ENCODE measurements at places on chromosomes 16 and 17.
A peak's percentile ranks its signal among the peaks of the same experiment; 100 is the strongest.

- DNase-seq = no peak
These were observed 613 bp downstream of the ECI1 start for GRCh38 chr16:2250652-2251295.

DNA sequence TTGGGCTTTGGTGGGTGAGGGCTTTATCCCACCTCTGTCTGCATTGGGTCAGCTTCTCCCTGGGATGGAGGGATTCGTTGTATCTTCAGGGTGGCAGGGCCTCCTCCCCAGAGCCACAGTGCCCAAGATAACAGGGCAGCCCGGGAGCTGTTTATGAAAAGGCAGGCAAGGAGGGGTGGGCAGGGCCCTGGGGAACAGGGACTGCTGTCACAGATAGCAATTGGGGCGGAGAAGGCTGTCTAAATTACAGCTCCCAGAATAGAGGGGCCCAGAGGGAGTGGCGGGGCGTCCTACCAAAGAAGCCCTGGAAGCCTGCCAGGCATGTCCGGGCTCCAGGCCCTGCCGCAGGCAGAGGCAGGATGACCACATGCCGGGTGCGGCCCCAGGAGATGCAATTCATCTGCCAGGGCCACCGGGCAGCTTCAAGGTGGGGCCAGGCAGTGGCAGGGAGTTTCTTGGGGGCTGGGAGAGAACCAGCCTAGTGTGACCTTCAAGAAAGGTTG lies 18.8 kb upstream of the PHOSPHO1 start:
- DNase-seq = no peak

DNA sequence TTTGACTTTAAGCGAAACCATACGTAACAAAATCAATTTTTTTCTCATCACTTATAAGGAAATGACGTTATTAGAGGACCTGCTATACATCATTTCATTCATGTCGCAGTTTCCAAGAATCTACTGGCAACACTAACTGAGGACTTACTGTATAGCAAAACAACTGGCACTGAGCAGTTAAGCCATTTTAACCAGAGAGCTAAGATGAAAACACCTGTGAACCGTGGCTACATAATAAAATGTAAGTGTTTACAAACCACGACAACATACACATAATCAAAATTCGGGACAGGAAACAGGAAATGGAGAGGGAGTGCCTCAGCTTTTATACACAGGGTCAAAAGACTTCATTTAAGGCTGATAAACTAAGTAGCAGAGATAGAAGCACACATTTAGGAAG lies 29.5 kb downstream of the METTL16 start:
- DNase-seq = no peak

- no peak for DNase-seq
These were observed 60.3 kb upstream of the LHX1 start for GRCh38 chr17:36876966-36877365.

GRCh38 chr17:59550703-59551102 lies 14.7 kb upstream of the DHX40 start:
- DNase-seq = no peak

DNA sequence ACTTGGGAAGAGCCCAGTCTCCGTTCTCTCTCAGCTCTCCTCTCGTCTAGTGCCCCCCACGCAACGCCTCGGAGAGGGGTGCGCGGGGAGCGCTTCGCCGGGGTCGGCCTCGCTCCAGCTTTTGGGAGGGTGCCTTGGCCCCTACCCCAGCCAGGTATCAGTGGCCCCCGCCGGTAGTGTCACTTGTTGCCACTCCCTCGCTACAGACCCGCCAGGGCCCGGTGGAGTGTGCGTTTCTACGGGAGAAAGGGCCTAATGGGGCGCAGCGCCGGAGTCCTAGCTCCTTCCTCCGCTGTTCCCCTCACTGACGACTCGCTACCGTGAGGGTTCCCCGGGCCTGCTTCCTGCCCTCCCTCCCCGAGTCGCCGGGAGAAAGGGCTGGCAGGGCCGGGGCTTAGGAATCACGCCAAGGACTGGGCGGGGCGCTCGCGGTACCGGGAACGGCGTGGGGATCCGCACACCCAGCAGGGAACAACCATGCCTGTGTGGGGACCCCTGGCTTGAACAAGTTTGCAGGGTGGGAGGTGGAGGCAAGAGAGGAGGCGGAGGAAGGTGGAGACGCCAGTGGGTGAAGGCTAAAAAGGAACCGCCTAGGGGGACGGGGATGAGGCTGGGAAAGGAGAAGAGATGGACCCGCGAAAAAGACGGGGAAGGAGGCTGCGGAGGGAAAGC lies 997 bp upstream of the CDH11 start:
- peak; percentile 50 for DNase-seq

DNA sequence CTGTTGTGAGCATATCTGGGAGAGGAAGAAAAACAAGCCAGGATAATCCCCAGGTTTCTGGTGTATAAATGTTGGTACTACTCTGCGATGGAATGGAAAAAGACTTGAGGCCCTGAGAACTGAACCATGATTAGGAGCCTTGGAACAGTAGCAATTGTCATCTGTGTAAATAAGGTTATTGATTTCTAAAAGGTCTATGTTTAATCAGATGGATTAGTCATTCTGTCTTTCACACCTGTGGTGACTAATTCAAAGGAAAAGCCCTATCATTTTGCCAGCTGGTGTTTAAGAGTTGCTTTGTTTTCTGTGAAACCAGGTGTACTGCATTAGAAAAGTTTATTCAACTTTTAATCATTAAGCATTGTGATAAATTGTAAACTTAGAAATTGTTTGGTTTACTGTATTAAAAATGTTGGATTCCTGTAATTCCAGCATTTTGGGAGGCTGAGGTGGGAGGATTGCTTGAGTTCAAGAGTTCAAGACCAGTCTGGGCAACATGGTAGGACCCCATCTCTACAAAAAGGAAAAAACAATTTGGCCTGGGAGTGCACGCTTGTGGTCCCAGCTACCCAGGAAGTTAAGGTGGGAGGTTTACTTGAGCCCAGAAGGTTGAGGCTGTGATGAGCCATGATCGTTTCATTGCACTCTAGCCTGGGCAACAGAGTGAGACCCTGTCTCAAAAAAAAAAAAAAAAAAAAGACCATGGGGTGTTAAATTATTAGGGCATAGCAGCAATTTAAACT lies 29.0 kb upstream of the KPNB1 start:
- no peak for DNase-seq

DNA sequence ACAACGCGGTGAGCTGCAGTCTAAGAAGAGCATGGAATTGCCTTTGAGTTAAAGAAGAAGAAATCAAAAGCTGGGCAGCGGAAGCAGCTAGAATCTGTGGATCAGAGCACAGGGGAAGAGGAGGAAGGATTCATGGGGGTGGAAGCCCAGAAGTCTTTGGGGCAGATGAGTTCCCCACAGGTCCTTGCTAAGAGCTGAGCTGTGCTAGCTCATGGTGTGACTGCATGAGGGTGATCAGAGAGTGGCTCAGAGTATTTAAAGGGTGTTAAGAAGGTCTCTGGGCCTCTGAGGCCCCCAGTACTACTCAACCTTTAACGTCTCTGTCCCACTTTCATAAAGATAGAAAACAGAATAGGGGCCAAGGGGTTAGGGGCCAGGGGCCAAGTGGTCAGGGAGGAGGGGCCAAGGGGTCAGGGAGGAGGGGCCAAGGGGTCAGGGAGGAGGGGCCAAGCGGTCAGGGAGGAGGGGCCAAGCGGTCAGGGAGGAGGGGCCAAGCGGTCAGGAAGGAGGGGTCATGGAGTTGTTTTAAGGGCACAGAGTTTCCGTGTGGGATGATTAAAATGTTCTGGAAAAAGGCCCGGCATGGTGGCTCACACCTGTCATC lies 12.0 kb upstream of the TRPV3 start:
- no peak for DNase-seq

DNA sequence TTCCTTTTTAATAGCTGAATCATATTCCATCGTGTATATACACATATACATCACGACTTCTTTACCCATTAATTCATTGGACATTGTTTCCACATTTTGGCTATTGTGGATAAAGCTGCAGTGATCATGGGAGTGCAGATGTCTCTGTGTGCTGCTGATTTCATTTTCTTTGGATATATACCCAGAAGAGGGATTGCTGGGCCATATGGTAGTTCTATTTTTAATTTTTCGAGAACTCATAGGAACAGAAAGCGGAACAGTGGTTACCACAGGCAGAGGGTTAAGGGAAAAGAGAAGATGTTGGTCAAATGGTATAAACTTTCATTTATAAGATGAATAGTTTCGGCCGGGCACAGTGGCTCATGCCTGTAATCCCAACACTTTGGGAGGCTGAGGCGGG lies 187.4 kb upstream of the MYOCD start:
- DNase-seq = no peak

- DNase-seq = no peak
These were observed 49.0 kb downstream of the RHOT1 start for GRCh38 chr17:32191306-32191705.

- no peak for DNase-seq
These were observed 60.4 kb downstream of the STH start for GRCh38 chr17:46059486-46059885.

- DNase-seq = no peak
These were observed 299.3 kb downstream of the XYLT1 start for GRCh38 chr16:17171250-17172143.

GRCh38 chr17:64080174-64080618 lies 49.7 kb downstream of the ERN1 start:
- DNase-seq = no peak

DNA sequence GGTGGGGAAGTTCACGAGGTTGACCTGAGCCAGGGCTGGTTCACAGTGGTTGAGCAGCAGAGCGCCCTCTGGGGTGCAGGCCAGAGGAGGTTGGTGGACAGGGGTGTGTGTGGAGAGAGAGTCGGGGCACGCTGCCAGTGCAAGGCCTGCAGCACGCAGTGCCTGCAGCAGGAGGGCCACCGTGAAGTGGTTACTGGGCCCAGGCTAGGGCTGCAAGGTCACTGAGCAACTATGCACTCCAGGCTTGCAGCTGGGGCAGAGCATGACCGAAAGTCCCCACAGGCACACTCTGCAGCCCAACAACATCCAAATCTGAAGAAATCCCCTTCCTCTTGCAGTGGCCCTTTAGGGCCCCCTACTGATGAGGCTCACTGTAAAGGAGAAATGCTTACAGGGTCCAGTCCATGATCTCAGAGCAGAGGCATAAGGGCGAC lies 89.1 kb upstream of the NOL11 start:
- DNase-seq = no peak

DNA sequence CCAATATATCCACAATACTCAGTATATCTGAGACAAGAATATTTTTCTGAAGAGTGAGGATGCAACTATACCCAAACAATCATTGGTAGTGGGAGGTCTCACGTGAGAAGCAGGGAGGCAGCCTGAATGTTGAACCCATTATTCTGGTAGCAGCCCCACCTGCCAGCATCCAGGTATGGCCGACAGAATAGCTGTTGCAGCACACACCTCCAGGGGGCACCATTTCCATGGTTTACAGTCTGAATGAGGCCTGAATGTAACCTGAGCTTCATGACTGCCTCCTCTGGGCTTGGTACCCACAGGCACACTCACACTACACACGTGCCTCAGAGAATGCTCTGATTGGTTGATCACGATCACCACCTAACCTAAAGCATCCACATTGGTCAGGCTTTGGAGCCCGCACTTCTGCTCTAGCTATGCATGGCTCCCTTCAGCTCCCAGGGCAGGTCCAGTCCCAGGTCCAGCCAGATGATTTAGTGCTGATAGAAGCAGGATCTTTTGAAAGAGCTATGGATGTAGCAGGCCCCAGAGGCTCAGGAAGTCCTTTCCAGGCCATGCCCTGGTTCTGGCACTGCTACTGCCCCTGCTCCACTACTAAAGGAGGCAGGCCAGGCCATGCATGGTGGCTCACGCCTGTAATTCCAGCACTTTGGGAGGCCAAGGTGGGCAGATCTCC lies 11.0 kb upstream of the CBFB start:
- DNase-seq = peak; percentile 81

GRCh38 chr17:30395398-30396022 lies 16.8 kb downstream of the CPD start:
- no peak for DNase-seq

GRCh38 chr16:65376601-65377000 lies 254.7 kb upstream of the CDH11 start:
- no peak for DNase-seq

DNA sequence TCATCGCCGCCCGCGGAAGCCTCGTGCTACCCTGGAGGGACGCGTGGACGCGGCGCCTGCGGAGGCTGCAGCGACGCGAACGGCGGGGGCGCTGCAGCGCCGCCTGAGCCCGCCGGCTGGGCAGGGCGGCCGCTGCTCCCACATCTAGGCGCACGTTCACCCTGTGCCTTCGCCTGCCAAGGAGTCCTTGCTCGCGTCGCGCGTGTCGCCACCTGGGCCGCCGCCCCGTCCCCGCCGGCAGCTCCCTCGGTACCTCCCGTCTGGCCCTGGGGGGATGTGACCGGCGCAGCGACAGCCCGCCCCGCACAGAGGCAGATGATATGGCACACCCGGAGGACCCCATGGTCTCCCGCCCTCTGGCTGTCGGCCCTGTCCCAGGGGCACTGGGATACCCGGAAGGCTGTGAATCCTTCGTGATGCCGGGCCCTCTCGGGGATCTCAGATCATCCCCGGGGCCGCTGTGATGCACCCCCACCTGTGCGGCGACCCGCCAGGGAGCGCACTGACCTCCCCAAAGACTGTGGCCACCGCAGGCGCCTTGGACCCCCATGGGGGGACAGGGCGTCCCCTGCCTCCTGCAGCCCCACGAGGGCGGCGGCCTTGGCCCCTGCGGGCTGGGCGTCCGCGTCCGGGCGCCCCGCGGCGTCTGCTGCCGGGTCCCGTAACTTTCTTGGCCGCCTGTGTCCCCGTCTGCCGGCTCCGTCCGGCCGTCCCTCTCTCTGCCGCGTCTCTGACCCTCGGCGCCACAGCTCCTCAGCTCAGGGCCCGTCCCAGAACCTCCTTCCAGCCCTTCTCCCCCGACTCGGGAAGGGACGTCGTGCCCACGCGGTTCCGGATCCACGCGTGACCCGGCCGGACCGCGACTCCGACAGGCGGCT lies 689 bp upstream of the TBC1D24 start:
- DNase-seq = no peak

DNA sequence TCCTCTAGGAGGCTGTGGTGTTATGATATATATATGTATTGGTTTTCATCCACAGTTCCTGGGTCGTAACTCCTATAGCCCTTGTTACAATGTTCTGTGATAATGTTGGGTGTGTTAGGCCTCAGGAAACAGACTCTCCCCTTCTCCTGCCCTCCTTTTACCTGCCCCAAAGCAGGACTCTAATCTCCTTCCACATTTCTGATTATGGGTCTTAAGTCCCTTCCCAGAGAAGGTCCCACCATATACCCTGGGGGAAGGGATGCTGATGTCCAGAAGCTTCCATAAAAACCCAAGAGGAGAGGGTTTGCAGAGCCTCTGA lies 450 bp upstream of the C1QBP start:
- DNase-seq = no peak

- DNase-seq = peak; percentile 86
These were observed 16.9 kb downstream of the PRSS27 start for GRCh38 chr16:2702871-2703745.

- no peak for DNase-seq
These were observed 97.1 kb upstream of the GNAO1 start for GRCh38 chr16:56094231-56094630.

- no peak for DNase-seq
These were observed 127.1 kb downstream of the ENGASE start for GRCh38 chr17:79201536-79202227.

GRCh38 chr16:1495211-1495888 lies 2.2 kb downstream of the TELO2 start:
- DNase-seq = peak; percentile 62

Data from posterior cingulate gyrus (tissue), 11 donors.